ENCODE measurements at places on chromosomes 16 and 17.
A peak's percentile ranks its signal among the peaks of the same experiment; 100 is the strongest.

- no peak for DNase-seq
These were observed 16.9 kb downstream of the MAP3K3 start for GRCh38 chr17:63639125-63639524.

GRCh38 chr16:11372073-11372828 is 27.0 kb downstream of the RMI2 start:
- DNase-seq, result no peak

- DNase-seq, result no peak
These were observed 1.6 kb downstream of the MIEF2 start for GRCh38 chr17:18262111-18262510.

- no peak for DNase-seq
These were observed 41.6 kb upstream of the TAC4 start for GRCh38 chr17:49889500-49889899.

DNA sequence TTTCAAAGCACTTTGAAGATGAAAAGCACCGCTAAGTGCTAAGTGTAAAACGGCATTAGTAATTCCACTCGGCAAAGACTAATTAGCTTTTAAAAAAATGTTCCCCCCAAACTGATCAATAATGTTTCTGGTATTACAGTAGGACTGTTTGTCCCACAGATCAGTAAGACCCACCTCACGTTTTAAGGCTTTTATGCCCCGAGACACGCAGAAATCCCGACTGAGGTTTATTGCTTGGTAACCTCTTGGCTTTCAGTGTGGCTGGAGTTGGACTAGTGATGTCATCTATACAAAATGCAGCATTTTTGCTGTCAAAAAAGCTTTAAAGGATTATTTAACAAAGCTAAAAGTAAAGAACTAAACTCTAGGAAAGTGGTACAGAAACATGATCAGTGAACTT is 414.6 kb upstream of the PSMD7 start:
- no peak for DNase-seq

DNA sequence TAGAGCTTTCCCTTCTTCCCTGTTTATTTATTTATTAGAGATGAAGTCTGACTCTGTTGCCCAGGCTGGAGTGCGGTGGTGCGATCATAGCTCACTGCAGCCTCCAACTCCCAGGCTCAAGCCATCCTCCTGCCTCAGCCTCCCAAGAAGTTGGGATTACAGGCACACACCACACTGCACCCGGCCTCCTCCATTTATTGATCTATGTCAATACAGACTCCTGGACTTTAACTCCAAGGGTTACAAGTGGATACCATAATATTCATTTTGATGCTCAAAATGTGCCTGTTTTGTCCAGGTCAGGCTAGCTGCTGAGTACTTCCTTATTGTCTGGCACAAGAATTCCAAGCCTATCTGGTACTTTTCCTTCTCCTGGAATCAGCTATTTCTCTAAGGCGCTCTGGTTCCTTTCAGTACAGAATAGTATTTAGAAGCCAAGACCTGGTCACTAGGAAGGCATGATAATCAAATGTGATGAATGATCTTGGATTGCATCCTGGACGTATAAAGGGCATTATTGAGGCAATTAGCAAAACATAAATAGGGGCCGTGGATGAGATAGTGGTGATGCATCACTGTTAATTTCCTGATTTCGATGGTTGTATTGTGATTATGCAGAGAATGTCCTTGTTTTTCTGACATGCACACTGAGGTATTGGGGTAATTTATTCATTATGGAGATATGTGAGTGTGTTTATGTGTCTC is 21.7 kb downstream of the IL4R start:
- no peak for DNase-seq

GRCh38 chr17:34537445-34537844 is 41.9 kb upstream of the TMEM132E start:
- DNase-seq, result no peak

- DNase-seq, result peak; percentile 44
These were observed 17.7 kb downstream of the PSMD11 start for GRCh38 chr17:32461853-32462617.

- no peak for DNase-seq
These were observed 15.0 kb downstream of the TMEM92 start for GRCh38 chr17:50289278-50289677.

GRCh38 chr16:76963614-76964315 is 227.2 kb upstream of the MON1B start:
- DNase-seq, result peak; percentile 11

DNA sequence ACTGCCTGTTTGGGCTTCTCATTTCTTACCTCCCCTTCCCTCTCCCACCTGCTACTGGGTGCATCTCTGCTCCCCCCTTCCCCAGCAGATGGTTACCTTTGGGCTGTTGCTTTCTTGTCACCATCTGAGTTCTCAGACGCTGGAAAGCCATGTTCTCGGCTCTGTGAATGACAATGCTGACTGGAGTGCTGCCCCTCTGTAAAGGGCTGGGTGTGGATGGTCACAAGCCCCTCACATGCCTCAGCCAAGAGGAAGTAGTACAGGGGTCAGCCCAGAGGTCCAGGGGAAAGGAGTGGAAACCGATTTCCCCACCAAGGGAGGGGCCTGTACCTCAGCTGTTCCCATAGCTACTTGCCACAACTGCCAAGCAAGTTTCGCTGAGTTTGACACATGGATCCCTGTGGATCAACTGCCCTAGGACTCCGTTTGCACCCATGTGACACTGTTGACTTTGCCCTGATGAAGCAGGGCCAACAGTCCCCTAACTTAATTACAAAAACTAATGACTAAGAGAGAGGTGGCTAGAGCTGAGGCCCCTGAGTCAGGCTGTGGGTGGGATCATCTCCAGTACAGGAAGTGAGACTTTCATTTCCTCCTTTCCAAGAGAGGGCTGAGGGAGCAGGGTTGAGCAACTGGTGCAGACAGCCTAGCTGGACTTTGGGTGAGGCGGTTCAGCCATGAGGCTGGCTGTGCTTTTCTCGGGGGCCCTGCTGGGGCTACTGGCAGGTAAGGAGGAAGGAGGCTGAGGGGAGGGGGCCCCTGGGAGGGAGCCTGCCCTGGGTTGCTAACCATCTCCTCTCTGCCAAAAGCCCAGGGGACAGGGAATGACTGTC is at the start of gene CD68:
Gene CD68 (plus strand): TSS at position 638 of the 833 bp plus-strand sequence. CDS start 40 bp downstream, at position 678.
- DNase-seq, result no peak

- DNase-seq, result no peak
These were observed 152.1 kb upstream of the RPL38 start for GRCh38 chr17:74051348-74051747.

GRCh38 chr16:78597809-78598570 is 498.5 kb downstream of the WWOX start:
- DNase-seq, result no peak

- no peak for DNase-seq
These were observed 34.8 kb downstream of the PITPNM3 start for GRCh38 chr17:6521586-6521985.

All from NCI-H748 treated with DMSO at 0.1 percent for 48 hours (cell line).